KBM-7 (cell line): ENCODE measurements at places on chromosomes 7 and 10.

GRCh38 chr7:835021-835420 is 2.7 kb downstream of the SUN1 start:
- DNase-seq: no peak

DNA sequence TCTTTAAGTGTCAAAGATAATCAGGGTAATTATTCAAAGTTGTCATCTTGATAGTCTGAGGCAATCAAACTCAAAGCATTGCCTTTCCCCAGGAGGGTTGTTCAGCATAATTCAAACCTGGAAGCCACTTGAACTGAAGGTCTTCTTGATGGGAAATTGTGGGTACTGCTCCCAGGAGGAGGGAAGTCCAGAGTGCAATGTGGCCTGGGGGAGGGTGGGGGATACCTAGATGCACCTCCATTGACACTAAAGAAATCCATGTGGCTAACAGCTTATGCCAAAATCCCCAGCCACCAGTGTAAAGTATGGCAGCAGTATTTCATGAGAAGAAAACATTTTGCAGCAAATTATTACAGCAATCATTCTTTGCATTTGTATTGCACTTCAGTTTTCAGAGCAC is 114.9 kb downstream of the STRA8 start:
- DNase-seq: no peak

GRCh38 chr10:22831586-22831985 is 96.3 kb upstream of the ARMC3 start:
- no peak for DNase-seq

- DNase-seq: peak; percentile 65
Observed at GRCh38 chr7:73451780-73452398, 18.3 kb downstream of the FZD9 start.

DNA sequence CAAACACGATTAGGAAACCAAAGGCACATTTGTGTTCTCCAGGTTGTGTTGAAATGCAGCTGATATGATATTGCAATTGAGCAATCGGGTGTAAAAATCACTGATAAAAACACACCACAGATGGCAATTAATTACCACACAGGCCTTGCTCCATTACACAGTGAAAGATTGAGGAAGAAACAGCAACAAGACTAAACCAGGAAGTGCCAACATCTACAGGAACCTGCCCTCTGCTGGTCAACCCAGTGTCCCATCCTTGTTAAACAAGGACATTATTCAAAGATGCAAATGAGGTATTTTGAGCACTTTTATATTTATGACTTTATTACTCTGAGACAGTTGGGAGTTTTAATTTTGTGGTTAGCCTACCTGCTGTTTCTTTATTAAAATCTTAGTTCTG is 765.6 kb upstream of the GHITM start:
- DNase-seq: peak; percentile 66

DNA sequence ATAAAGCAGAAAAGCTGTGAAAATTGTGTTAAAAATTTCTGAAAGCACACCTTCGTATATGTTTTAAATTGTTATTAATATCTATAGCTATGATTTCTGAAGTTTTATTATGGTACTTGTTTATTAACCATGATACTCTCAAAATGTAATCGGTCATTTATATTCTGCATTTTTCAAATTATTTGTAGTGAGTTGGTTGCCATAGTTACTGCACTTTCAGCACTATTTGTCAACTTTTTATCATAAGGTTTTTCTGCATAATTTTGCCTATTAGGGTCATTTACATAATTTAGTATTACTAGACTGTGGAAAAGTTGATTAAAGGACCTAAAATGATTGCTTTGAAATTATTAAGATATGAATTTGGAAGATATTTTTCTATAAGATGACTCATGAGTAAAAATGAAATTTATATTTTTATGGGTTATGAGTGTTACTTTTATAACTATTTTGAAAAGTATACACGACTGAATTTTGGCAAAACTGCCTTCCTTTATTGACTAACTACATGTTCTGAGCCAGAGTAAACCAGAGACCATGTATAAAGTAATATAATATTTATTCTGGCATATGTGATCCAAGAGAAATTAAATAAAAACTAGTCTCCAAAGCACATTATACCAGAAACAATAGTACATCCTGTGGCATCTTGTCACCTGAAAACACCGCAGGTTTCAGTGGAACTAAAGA is 7.9 kb upstream of the AGR2 start:
- no peak for DNase-seq

DNA sequence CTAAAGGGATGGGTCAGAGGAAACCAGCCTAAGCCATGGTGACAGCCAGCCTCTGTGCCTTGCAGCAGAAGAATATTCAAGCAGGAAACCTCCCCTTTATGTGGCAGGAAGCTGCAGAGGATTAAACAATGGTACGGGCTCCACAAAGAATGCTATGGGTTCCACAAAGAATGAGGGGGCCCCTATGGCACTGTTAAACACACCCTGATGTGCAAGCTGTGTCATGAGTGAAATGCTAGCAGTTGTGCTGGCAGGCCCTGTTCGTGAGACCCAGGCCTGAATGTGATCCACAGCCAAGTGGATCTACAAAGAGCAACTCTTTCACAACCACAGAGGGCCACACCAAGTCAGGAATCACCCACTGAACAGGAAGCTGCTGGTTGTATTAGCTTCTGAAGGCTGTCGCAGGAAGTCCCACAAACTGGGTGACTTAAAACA is 68.9 kb downstream of the MYOF start:
- peak; percentile 89 for DNase-seq

DNA sequence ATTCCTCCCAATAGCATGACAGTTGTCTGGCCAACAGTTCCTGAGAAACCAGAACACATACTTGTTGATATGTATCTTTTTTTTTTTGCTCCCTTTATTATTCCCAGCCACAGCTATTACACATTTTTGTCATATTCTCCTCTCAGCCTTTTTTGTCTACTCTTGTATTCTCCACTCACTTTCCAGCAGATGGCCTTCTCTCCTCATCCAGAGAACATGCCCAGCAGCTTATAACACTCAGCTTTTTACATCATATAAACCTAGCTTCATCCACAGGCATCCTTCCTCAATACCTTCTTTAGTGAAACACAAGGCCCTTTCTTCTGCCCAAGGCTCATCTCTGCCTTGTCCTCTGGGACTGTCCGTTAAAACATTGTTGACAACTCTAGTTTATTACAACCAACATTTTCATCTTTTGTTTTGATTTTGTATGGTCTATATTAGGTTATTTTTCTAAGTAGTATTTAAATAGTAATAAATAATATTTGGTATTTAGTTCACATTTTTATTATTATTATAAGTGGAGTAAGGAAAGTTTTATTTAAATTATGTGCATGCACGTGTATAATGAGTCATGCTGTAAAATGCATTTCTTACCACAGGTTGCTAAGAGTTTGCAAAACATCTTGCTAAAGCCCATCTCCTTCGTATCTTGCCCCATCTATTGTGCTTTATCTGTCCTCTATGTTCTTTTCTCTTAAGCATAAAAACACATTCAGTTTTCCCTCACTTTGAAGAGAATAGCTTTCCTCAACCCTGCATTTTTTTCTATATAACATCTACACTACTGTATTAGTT is 101.5 kb downstream of the ORC5 start:
- DNase-seq: no peak

DNA sequence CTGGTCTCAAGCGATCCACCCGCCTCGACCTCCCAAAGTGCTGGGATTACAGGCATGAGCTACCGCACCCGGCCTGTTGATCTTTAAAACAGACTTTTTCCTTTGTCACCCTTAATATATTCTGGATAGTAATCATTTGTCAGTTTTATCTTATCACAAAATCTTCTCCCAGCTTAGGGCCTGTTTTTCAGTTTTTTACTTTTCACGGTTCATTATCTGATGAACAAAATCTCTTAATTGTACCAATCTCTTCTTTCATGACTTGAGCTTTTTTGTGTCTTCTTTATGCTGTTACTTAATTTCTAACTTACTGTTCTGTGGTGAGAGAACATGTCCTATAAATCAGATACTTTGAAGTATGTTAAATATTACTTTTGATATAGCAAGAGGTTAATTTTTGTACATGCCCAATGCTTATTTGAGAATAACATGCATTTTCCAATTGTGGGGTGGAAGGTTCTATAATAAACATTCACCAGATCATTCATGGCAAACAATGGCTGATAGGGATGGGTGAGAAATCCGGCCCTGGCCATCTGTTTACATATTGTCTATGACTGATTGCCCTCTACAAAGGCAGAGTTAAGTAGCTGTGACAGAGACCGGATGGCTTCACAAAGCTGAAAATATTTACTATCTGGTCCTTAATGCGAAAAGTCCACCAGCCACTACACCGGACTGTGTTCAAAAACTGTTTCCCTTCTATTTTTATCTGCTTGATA is 5.3 kb downstream of the PAPOLB start:
- no peak for DNase-seq

GRCh38 chr7:141541375-141541774 is 9.8 kb upstream of the AGK start:
- no peak for DNase-seq

- DNase-seq: peak; percentile 88
Observed at GRCh38 chr10:22340329-22341189, 4.7 kb upstream of the SPAG6 start.

DNA sequence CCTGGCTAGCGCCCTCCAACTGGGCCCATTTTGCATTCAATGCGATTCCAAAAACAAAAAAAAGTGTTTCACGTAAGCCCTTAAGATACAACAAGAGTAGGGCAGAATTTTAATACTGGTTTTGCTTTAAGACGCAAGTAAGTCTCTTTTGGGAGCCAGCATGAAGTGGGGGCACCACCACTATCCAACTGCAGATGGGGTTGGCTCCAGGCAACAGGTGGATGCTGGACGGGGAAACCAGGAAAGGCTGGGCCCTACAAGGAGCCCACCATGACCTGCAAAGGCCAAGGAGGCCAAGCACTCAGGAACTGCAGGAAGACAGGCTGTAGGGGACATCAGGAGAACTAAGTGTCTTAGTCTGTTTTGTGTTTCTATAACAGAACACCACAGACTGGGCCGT is 86.5 kb upstream of the INSIG1 start:
- DNase-seq: no peak

GRCh38 chr7:149570784-149571183 is 73.2 kb upstream of the ZNF746 start:
- DNase-seq: no peak

DNA sequence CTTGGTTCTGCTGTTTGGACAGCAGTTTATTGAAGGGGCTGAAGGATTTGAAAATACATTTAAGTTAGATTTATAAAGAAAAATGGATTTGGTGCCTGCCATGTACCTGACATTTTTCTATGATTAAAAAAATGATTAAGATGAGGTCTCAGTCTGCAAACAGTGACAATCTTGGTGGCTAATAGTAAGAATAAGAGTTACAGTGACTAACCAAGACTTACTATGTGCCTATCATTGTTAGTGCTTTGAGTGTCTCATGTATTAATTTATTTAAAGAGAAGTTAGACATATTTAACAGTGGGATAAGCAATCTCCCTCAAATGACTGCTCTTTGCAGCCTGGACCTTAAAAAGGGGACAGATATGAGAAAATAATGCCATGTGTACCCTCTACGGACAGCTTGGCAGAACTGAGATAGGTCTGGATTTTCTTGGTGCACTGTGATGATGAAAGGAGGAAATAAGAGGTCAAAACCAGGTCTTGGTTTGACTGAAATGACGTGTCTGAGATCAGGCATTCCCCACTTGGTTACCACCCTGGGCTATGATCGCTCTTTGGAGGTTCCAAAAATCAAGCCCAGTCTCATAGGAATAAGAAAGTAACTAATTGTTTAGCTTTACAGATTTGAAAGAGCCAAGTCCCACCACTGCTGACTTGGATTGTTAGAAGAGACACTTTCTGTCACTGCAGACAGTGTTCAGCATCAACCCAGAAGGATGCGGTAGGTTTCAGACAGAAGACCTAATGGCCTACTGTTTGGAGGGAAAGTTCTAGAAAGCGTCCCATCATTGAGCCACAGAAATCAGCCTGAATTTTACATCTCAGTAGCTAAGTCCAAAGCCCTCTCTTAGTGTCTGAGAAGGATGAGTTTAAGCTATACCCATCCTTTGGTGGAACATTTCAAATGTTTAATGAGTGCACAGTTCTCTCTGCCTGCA is 2.1 kb downstream of the CASP7 start:
- no peak for DNase-seq

GRCh38 chr10:44411251-44411650 is 26.4 kb upstream of the CXCL12 start:
- DNase-seq: no peak

DNA sequence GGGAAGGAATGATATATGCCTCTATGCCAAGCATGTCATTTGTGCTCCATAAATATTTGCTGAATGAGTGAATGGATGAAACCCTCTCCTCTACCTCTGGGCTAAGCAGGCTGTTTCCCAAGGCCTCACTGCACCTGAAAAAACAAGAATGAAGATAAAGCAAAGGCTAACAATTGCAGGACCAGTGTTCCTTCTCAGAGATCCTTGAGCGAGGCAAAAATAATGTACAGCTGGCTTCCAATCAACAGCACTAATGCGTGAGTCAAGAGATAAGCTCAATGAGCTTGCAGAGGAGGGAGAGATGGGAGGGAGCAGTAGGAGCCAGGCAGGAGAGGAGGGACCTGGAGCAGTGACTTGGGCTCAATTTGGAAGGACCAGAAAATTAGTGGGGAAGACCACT is 144.5 kb upstream of the NFE2L3 start:
- DNase-seq: no peak

- peak; percentile 45 for DNase-seq
Observed at GRCh38 chr7:148242294-148242821, 348.2 kb upstream of the C7orf33 start.

- peak; percentile 50 for DNase-seq
Observed at GRCh38 chr7:131103997-131104396, 223.7 kb upstream of the MKLN1 start.

DNA sequence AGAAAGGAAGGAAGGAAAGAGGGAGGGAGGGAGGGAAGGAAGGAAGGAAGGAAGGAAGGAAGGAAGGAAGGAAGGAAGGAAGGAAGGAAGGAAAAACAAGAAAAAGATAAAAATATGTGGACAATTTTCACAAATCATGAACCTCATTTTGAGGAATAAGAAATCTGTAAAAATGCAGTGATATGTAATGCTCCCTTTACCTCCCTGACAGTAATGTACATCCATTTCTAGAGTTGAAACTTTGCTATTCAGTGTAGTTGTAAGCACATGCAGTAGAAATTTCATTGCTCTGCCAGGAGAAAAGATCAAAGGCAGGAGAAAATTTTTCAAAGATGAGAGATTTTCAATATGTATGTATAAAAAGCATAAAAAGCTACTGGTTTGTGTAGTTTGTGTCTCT is 189.5 kb upstream of the MYO3A start:
- no peak for DNase-seq

DNA sequence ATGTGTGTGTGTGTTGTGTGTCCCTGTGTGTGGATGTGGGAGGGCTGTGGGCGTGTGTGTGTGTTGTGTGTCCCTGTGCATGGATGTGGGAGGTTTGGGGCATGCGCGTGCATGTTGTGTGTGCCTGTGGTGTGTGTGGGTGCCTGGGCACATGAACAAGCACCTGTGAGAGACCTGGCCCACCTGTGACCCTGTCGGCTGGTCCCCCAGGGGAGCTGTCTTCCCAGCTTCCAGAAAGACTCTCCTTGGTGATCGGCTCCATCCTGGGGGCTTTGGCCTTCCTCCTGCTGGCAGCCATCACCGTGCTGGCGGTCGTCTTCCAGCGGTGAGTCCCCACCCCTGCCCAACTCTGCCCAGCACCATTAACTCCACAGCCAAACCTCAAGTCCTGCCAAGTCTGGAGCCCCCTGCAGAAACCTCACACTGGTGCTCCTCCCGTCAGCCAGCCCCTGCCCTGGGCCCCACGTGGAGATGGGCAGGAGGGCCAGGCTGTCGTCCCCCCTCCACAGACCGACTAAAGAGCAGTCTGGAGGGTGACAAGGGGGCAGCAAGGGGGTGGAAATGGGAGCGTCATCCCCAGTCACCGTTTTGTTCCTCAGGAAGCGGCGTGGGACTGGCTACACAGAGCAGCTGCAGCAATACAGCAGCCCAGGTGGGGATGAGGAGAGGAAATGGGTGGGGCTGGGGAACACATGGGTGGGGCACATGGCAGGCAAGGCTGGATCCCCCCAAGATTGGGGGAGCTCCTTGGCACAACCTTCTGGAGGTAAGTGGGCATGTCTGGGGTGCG is 12.7 kb downstream of the EPHB6 start:
- no peak for DNase-seq
